ENCODE measurements at places on chromosomes 6 and 20.
A peak's percentile ranks its signal among the peaks of the same experiment; 100 is the strongest.

- DNase-seq: no peak
Measured at GRCh38 chr6:73240730-73241129, 15.4 kb upstream of the KHDC1L start.

DNA sequence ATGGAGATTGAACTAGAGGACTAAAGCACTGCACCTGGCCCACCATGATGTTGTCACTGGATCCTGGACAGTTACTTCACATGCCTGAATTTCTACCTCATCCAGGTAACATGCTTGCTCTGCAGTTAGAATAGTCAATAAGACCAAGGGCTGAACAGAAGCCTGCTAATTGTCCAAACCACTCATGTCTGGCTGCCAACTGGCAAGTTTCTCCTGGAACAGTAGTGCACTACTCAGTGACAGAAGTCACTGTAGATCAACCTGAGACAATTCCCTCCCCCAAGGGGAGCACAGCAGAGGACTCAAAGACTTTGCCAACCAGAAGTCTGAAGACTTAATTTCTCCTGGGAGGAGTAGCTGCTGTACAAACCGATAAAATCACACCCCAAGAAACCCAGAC lies 454.6 kb upstream of the MARCKS start:
- DNase-seq: no peak

GRCh38 chr20:4673371-4674001 lies 48.2 kb upstream of the PRND start:
- peak; percentile 28 for DNase-seq

DNA sequence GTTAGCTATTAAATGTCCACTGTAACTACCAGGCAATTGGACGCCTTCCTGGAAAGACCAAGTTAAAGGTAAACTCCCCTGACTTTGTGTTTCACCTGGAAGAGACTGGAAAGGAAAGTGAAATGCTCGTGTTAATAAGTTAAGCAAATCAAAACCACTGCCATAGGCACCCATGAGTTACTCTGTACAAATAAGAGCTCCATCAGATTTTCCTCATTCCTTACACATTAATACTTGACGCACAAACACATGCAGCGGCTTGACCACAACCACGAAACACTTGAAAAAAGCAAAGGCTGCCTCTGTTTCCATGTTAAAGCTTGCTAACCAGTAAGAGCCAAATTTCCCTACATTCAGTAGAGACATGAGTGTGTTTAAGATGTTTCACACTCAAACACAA lies 19.8 kb downstream of the GCM1 start:
- no peak for DNase-seq

- no peak for DNase-seq
Measured at GRCh38 chr20:25408890-25409289, 1.4 kb downstream of the GINS1 start.

- no peak for DNase-seq
Measured at GRCh38 chr20:19868441-19868840, 110.4 kb downstream of the RIN2 start.

DNA sequence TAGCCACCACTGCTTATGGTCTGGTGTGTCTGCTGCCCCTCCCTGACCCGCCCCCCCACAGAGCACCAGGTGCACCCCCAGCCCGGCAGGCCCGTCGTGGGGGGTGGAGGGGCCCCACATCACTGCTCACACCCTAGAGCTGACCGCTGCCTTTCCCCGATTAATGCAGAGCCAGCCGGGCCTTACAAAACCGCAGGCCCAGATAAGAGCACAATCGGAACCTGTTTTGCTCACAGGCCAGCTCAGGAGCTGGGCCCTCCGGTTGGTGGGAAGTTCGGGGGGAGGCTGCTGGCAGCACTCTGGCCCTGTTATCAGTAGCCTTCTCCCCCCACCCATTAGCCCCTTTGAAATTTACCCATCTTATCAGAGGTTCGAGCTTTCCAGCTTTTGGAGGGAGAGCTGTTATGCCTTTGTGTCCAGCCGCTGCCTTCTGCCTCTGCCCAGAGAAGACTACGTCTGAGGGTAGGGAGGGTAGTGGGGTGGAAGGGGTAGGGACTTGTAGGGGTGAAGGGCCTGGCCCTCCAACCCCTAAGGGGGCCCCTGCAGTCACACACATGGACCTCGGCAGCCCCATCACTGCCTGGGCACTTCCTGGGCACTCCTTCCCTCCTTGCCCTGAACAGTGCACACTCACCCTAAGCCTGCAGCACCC lies 6.9 kb upstream of the SPDEF start:
- DNase-seq: peak; percentile 34

- peak; percentile 70 for DNase-seq
Measured at GRCh38 chr6:13488015-13488895, 855 bp upstream of the GFOD1 start.
